Activated CD4-positive, alpha-beta T cell treated with anti-CD3 and anti-CD28 coated beads, Interleukin-2, amount 50 U/mL, for 24 hours (primary cell): ENCODE measurements at places on chromosomes 3 and 15.

DNA sequence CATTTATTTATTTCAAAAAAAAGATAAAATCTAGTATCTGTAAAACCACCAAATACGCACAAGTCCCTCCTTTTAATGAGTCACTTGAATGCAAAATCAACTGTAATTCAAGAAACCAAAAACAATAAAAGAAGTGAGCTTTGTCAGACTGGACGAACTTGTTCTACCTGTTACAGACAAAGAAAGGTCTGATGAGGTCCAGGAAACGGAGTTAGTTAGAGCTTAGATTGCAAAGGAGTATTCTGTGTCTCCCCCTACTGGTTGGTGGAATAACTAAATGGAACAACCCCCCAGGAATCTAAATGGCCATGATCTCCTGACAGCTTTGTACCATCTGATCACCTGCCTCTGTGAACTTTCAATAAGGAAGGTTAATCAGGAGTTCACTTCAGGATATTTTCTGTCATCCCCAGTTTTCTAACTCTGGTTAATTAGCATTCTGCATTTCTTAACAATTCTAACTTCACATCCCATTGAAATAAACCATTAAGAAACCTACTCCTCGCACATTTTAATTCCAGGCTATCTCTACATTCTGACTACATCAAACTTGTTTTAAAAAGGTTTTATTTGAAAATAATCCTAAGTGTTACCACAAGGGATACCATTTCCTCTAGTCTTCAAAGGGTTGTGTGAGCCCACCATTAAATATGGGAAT is 333.0 kb upstream of the SATB1 start:
- DNase-seq: no peak

DNA sequence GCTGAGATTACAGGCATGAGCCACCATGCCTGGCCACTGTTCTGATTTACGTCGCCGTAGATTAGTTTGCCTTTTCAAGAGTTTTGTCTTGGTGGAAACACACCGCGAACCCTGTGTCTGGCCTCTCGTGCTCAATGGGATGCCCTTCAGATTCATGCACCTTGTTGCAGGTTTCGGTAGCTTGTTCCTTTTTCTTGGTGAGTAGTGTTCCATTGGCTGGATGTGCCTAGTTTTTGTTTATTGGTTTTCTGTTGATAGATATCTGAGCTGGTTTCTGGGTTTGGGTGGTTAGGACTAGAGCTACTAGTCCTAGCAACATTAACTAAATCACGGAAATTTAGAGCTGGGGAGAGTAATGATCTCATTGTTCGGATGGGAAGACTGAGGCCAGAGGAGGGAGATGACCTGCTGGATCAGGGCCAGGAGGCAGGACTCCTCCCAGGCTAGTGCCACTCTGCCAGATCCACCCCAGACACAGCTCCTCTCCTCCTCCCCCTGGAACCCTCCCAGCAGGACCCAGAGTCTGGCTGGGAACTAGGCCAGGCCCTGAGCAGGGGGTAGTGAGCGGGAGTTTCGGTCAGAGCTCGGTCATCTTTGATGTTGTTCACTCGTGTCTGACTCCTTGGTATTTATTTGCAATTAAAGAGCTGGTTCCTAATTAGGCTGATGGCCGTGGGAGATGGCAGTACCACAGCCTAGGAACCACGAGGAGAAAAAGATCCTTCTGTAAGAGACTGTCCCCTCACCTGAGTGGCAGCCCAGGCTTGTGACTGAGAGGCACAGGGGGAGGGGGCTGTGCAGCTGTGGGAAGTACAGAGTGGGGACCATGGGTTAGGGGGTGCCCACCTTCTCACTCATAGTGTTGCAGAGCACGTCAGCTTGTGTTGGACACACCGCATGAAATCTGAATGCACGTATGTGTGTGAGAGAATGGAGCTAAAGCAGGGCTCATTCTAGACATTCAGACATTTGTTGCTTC is 73.4 kb downstream of the SMAD6 start:
- DNase-seq: no peak

GRCh38 chr15:65286069-65286703 is 497 bp downstream of the PARP16 start:
- DNase-seq: no peak

DNA sequence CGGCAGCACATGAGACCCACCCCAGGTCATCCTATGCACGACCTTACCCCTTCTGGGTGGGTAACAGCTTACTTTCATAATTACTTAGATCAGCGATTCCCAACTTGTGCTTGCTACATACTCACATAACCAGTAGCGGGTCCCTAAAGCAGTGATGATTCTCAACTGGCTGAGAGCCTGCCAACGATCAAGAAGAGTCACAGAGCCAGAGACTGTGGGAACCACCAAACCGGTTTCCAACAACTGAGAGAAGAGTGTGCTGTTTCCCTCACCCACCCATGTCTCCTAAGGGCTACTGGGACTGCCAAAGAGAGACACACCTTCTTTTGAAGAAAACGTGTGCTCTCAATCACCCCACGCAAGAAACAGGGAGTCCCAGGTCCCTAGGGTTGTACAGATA is 12.0 kb upstream of the XXYLT1 start:
- no peak for DNase-seq

GRCh38 chr3:171851660-171852058 is 8.5 kb downstream of the TMEM212 start:
- DNase-seq: no peak

DNA sequence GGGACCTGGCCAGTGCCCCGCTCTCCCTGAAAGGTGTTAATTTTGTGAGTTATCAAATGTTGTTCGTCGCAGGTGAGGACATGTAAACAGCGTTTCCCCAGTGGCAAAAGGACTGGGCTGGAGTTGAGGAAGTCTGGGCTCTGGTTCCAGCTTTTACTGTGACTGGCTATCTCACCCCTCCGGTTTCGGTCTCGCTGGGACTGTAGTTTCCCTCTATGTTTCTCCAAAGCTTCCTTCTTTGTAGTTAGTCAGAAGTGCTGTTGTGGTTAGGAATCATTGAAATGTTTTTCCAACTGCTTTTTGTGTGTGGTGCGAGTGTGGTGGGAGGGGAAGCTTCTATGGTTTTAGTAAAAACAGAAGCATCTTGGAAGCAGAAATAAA is 990 bp upstream of the CLDN1 start:
- no peak for DNase-seq
